ENCODE measurements at places on chromosomes 1 and 21.

DNA sequence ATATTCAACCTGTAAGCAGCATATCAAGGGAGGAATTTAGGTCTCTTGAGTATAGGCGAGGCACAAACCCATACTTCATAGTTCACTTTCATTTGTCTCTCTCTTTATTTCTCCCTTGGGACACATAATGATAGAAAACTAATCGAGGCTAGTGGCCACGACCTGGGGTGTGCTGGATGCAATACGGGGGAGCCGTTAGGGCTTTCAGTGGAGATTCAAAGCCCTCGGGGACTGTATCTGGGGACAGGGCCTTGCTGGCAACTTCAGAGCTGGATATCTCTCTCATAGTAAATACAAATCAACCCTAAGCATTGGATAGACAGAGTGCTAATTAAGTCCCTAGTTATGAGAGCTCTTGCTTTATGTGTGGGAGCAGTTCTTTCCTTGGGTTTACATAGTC is 36.9 kb upstream of the SLC22A15 start:
- no peak for DNase-seq

DNA sequence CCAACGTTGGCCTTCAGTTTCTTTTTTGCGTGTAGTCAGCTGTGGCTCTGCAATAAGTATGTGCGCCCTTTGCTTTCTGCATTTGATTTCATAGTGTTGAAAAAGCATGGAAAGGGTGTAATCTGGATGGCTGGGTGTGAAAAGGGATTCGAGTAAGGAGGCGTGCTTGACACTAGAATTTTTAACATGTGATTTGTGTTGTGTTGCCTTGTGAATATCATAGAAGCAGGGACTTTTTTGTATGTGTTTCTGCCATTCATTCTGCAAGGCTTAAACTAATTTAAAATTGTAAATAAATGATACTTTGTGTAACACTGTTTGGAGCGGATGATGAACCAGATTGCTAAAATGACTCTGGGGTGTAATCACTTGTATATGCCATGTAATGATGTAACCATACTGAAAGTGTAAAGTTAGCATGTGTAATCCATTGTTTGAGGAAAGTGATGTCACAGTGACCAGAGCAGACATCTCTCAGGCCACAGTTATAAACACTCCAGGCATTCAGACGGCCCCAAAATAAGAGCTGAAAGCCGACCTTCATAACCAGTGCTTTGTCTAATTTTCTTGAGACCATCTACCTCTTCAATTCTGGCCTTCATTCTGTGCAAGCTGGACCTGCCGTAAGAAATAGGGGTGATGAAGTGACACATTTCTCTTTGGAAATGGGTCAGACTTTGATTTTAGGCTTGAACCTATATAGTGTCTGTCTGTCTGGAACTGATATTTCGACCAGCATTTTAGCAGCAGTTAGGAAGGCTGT is 618 bp downstream of the SH3BGR start:
- DNase-seq = no peak

DNA sequence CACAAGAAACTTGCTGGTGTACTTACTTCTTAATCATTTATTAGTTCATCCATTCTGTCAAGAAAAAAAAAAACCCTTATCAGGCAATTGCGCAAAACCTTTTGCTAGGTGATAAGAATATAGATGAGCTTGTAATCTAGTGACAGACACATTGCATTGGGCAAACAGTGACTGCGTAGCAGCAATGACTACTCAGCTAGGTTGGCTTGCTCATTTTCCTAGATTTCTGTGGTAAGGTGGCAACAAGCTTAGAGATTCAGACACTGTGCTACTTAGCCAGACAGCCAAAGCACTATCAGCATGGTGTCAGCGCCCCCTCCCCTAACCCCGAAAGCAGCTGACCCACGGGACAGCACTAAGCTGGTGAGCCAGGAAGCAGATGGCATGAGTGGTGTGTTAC is 203.1 kb downstream of the BARHL2 start:
- DNase-seq = no peak

DNA sequence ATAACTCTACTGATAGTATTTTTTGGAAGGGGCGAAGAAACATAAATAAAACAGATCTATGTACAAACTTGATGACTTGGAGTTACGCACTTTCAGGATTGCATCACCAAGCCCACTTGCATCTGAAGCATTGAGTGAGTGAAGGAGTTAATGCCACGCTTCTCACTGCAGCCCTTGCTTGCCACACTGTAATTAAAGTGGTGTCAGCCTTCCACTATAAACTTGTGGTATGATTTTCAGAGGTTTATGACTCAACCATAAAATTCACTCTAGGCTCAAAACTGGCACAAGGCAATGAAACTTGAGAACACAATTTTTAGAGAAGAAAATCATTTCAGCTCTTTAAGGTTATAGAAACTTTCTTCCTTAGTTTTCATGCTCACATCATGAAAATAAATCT is 93.9 kb upstream of the PRMT6 start:
- DNase-seq = no peak

GRCh38 chr1:156901966-156902915 is 8.7 kb downstream of the PEAR1 start:
- no peak for DNase-seq

Measured in COR-L47 (cell line).